ENCODE measurements at places on chromosomes 2 and 18. TPM values are rescaled to one million over a fixed set of nuclear protein-coding genes. Genes with fewer than 3 reads are reported as not detected.

Gene TFPI
- total RNA-seq, result 129 TPM

Gene RGPD3
- total RNA-seq, result 0.31 TPM

Gene TMEM169
- total RNA-seq, result 0.74 TPM

Gene ABCB11
- 0.05 TPM for total RNA-seq

Gene SEMA4C
- total RNA-seq, result 40.2 TPM

Gene UGT1A6
- total RNA-seq, result not detected

Gene CCDC178
- total RNA-seq, result not detected
